ENCODE measurements at places on chromosomes 3 and 15.

GRCh38 chr15:96348112-96349027, 17.9 kb downstream of the NR2F2 start:
- H3K4me3 ChIP-seq = peak overlapping the region; percentile 46
- DNase-seq = no peak
- H3K4me1 ChIP-seq = peaks cover 18% of the 10 kb centered on the region
- peak overlapping the region; percentile 98 for H3K27ac ChIP-seq

- H3K4me3 ChIP-seq = no peak overlapping the region
- DNase-seq = no peak
- H3K36me3 ChIP-seq = no peaks in the 10 kb centered on the region
- H3K4me1 ChIP-seq = peaks cover 7% of the 10 kb centered on the region
These were observed 44.2 kb downstream of the MGLL start for GRCh38 chr3:127777921-127778656.

DNA sequence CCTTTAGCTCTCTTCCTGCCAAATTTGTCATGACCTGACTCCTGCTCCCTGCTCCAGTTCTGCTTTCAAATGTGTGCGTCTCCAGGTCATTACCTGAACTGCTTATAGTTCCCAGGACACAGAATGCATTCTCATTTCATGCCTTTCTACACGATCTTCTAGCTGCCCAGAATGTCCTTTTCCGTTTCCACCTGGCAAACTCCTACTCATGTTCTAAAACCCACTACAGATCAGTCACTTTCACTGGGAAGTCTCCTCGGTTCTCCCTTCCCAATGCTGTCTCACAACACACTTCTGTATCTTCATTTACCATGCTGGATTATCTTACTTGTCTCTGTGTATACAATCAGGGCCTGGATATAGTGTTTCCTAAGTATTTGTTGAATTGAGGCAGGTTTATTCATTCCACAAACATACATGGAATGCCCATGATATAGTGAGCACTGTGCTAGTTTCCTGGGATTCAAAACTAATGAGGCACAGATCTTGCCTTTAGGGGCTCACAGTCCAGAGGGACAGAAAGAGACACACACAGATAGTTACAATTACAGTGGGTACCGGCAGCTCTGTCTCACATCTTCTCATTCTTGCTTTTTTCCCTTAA, 1.6 kb upstream of the NOX5 start:
- no peak overlapping the region for H3K4me3 ChIP-seq
- DNase-seq = no peak
- no peak overlapping the region for H3K27ac ChIP-seq
- no peaks in the 10 kb centered on the region for H3K4me1 ChIP-seq
- H3K36me3 ChIP-seq = no peaks in the 10 kb centered on the region

DNA sequence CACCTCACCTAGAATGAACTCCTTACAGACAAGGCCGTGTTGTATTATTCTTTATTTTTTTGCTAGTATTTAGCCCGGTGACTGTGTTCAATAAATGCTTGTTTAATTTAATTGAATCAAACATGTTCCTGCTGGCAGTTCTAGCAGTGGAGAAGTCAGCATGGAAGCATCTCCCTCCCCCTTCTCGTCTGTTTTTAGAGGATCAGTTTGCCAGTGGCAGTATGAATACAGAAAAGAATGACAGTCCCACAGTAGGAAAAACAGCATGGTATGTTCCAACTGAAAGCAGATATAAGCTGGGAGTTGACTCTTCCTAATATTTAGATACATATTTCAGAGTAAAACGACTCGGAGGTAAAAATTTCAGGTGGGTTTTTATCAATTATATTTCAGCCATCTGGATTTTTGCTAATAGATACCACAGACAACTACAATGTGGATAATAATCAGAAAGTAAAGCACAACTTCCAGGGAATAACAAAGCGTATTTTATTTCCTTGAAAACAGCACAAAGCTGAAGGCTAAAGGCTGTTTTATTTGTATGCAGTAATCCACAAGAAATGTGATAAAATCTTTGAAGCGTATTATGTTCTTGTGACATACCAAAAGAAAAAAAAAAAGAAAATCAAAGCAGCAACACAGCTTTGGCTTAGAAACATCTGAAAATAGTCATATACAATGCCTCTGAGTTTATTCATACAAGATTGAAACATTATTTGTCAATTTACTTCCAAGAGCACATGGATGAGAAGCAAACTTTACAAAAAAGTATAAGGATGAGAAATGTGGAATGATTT, 244.5 kb upstream of the KCNMB2 start:
- no peaks in the 10 kb centered on the region for H3K36me3 ChIP-seq
- H3K4me3 ChIP-seq = no peak overlapping the region
- no peaks in the 10 kb centered on the region for H3K4me1 ChIP-seq
- H3K27ac ChIP-seq = no peak overlapping the region
- no peak for DNase-seq

GRCh38 chr3:53215816-53216215, 40.0 kb downstream of the TKT start:
- DNase-seq = no peak
- no peaks in the 10 kb centered on the region for H3K27me3 ChIP-seq
- no peak overlapping the region for H3K4me3 ChIP-seq
- no peak overlapping the region for H3K27ac ChIP-seq

Measured in ovary (tissue), 10 donors.